ENCODE measurements at places on chromosomes 3 and 15.

DNA sequence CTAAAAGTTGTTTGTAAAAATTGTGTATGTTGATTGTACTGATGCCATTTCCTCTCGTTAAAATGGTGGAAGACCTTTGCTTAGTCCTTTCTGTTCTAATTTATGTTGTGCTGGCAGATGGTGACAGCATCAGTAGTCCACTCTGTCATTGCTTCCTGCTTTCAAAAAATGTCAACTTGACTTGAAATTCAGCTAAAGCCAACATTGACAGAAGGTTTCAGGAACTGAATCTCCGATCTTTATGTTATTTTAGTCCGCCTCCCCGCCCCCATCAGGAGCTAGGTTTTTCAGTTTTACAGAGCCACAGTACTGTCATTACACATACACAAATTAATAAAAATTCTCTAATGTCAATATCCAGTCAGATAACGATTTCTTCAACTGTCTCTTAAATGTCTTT, 1.5 kb downstream of the CEP63 start:
- no peak for DNase-seq

DNA sequence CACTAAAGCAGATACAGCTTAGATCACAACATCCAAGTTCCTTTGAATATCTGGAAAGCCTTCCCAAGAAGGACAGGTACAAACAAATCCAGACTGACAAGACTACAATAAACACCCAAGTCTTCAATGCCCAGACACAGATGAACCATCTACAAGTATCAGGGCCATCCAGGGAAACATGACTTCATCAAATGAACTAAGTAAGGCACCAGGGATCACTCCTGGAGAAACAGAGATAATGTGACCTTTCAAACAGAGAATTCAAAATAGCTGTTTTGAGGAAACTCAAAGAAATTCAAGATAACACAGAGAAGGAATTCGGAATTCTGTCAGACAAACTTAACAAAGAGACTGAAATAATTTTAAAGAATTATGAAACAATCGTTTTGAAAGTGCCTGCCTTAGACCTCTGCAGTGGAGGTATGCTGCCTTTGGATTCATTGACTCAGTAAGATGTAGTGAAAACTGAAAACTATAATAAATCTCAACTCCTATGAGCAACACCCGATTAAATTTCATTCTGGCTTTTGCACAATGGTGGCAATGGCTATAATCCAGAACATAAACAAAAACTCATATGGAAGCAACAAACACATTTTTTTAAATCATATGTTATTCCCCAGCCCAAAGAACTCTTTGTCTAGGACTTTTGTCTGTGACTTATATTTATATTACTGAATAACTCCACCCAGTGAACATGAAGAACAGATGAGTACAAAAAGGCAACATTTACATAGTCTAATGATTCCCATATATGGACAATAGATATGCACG, 12.6 kb upstream of the COL8A1 start:
- DNase-seq = no peak

DNA sequence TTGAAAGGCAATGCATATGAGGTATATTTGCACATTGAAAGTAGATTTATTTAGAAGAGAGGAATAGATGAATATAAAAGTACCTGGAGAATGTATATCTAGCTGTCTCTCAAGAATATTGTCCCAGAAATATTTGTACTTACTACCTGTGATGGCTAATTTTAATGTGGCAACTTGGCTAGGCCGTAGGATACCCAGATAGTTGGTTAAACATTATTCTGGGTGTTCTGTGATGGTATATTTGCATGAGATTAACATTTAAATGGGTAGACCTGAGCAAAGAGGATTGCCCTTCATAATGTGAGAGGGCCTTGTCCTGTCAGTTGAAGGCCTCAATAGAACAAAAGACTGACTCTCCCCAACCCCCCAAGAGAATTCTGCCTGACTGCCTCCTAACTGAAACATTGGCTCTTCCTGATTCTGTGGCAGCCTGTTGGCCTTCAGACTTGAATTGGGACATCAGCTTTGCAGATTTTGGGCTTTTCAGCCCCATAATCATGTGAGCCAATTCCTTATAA, 69.4 kb upstream of the FILIP1L start:
- DNase-seq = no peak

GRCh38 chr3:98980915-98981596, 79.6 kb upstream of the DCBLD2 start:
- DNase-seq = no peak

DNA sequence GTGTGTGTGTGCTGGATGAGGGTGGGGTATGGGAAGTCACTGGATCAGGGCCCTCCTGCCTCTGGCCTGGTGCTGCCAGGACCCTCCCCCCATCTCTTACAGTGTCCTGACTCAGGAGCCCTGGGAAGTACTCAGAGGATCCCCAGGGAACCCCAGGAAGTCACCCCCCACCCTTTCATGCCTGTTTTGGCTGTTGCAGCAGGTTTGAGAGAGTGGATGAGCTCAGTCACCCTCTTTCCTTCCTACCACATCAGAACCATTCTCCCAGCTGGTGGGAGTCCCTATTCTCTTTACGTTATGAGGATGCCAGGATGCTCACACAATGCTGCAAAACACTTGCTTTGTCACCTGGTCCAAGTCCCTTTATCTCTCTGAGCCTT, 59.0 kb downstream of the BDH1 start:
- no peak for DNase-seq

- DNase-seq = no peak
Observed at GRCh38 chr3:24264748-24265158, 229.9 kb downstream of the THRB start.

GRCh38 chr15:72285927-72286516, 13.7 kb upstream of the PARP6 start:
- DNase-seq = no peak

GRCh38 chr15:31171731-31172130, 70.2 kb upstream of the TRPM1 start:
- no peak for DNase-seq

- DNase-seq = no peak
Observed at GRCh38 chr3:71035314-71035713, 548.2 kb downstream of the FOXP1 start.

- no peak for DNase-seq
Observed at GRCh38 chr3:189664311-189664710, 33.1 kb downstream of the TP63 start.

DNA sequence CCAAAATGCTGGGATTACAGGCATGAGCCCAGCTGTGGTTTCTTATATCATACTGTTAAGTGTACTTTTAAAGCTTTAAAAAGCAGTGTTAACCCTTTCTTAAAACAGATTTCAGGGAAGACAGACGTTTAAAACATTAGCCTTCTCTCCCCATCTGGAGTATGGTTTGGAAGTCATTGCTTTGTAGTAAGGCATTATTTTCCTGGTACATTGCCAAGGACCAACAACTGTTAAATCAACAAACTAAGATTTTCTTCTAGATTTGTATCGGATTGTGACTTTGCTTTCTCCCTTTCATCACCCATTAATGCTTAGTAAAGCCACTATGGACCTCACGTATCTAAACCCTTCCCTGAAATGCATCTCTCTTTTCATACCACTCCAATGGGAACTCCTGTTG, 50.5 kb downstream of the UBE2E1 start:
- no peak for DNase-seq

- DNase-seq = no peak
Observed at GRCh38 chr15:38920966-38921365, 356.4 kb upstream of the RASGRP1 start.
